ENCODE measurements at places on chromosomes 11 and 22.

DNA sequence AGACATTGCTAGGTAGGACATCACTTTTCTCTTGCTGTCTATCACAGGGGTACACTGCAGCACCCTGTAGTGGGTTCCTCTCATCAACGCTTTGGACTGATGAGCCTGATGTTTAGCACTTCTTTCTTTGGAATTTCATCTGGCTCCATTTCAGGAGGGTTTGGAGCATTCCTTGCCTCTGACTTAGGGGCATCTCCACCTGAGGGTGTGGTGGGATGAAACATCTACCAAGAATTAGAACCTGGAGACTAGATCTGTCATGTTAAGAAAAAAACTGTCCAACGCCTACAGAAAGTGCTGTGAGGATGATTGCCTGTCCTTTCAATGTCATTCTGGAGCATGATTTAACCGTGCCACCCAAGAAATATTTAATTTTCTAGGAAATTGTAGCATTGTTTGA lies 648.4 kb downstream of the ETS1 start:
- no peak for DNase-seq

DNA sequence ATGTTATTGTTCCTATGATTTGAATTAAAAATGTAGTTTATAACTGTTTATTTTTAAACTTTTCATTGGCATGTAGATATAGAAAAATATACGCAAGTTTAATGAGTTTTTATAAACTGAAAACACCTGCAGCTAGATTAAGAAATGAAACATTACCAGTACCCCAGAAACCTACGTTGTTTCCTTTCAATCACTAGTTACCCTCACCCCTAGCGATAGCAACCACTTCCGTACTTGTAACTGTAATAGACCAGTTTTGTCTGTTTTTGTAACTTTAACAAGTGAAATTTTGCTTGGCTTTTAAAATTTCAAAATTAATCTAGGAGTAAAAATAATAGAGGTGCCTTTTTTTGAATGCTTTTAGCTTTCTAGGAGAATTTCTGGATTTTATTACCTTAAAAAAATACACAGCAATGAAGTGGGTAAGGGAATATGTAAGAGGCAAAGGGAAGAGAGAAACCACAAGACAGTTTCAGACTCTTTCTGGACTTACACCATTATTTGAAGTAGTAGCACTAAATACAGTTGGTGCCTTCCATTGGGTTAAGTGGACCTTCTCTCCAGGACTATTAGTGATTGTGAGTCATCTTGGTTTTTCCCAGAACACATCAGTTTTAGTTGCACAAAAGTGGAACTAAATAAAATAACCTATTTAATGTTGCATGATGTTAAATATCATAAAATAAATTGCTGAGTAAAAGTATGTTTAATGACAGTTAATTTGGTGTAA lies 18.7 kb upstream of the NAT10 start:
- peak; percentile 55 for DNase-seq

GRCh38 chr11:100066399-100066798 lies 620.7 kb upstream of the ARHGAP42 start:
- no peak for DNase-seq

DNA sequence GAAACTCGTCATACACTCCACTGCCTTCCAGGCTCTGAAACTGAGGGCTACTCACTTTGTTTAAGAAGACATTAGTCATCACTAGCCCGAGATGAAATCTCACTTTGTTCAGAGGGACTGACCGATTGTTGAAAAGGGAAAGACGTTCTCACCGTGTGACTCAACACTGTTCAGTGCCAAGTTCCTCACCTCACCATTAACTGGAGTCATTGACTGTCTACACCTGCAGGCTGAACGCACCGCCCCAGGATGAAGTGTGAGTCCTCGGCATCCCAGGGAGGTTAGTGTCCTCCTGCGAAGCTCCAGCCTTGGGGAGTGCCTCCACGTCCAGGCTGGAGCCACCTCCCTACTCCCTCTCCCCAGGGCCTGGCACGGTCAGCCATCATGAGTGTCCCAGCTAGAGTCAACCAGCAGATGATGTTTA lies 30.4 kb downstream of the FADD start:
- DNase-seq: peak; percentile 91

- peak; percentile 42 for DNase-seq
These were observed 7.0 kb downstream of the SEPTIN3 start for GRCh38 chr22:41976070-41976901.

DNA sequence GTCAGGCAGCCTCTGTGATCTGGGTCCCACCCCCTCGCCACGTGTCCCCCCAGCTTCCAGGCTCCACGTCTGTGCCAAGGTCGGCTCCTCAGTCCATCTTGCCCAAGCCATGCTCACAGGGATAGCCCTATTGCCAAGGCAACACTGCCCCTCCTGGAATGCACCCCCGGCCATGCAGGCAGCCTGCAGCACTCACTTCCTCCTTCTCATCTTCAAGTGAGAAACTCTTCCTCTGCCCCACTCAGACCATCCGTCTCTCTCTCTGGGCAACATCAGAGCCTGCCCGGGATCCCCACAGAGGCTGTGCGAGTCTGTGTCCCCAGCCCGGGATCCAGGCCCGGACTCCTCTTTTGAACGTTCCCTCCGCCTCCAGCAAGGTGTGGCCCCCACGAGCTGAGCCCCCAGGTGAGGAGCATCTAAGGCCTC lies 852.3 kb downstream of the BRD1 start:
- no peak for DNase-seq

DNA sequence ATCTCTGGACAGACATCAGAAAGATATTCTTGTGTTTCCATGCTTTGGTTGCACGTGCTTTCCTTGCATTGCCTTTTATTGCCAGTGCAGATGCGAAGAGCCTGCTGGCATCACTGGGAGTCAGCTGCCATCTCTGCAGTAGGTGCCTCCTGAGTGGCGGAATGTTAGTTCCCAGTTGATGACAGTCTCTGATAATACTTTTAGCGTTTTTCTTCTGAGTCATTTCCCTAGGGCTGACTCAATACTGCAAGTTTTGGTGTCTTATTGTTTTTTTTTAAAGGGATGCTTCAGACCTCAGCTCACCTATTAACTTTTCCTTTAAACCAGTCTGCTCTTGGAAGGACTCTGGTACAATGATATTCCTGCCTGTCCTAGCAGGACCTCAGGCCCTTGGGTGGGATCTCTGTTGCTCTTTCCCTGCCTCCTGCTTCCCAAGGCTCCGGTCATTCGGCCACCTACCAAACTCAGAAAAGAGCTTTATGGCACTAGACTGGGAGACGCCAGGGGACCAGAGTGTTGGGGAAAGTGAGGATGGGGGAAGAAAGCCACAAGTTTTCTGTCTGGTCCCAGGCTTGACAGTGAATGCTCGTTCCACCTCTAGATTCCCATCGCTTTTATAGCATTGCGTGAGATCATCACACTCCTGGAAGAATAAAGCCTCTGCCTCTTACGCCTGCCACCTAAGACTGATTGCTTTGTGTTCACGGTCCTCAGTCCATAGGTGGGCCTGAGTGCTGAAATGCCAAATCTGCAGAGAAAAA lies 308.7 kb downstream of the DDX10 start:
- DNase-seq: peak; percentile 95

- no peak for DNase-seq
These were observed 15.7 kb upstream of the SYT8 start for GRCh38 chr11:1819074-1819473.

DNA sequence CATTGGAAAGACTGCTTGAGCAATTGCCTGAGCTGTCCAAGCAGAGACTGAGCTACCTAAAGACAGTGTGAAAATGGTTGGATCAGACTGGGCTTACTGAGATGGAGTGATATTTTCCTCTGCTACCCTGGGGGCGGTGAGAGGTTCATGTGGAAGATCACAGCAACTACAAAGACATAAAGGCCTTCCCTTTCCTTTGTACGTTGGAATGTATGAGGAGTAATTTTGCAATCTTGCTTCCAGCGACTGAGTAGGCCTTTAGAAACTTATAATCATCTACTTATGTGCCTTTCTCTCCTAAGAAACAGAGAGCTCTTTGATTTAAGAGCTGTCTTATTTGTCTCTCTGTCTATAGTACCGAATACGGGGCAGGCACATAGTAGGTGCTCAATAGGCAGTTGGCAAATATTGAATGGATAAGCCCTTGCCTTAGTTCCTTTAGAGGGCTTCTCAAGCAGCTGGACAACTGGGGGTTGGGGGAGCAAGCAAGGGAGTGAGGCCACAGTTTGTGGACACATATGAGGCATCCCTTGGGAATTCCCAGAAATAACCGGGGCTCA lies 2.4 kb upstream of the HEPACAM start:
- DNase-seq: peak; percentile 72

DNA sequence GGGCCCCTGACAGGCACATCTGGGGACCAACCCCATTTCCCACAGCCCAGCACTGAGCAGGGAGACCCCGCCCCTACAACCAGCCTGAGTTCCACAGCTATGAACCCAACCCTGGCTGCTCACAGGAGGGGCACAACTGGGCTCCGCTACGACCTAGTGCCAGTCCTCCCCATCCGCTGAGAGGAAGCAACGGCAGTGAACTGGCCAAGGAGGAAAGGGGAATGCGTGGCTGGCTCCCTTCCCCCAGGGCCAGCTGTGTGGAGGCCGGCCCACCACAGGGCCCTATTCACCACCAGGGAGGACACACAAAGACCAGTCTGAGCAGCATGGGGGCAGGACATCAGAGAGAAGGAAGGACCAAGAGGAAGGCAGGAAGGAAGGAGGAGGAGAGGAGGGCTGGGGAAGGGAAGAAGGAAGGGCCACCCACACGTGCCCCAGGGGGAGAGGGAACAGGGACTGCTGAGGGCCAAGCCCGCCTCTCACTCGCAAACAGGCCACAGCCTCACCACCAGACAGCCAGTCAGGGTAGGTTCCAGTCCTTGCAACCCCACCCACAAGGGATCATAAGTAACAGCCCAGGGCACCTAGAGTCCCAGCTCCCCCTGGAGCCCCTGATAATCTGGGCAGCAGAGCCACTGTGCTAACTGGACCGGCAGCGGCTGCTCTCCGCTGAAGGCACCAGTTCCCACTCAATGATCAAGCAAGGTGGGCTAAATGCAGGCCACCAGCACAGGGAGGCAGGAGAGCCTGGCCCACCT lies 8.5 kb upstream of the GAL3ST1 start:
- no peak for DNase-seq

DNA sequence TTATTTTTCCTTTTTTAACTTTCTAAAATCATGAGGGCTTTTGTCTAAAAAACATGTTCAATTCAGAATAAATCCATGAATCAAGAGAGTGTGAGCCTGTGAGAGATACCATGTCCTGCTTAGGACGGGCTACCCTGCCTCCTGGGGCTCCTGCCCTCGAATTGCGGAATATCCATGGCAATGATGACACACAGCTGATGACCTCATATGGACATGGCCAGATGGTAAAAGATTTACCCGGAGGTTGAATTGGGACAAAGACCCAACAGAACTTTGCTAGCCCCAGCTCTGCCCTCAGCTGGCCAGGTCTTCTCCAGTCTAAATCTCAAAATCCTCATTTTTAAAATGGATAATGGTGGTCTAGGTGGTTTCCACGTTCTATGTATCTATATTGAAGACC lies 538.1 kb upstream of the API5 start:
- peak; percentile 13 for DNase-seq
